Activated T-cell treated with anti-CD3 and anti-CD28 coated beads, Interleukin-2, amount 50 U/mL, for 48 hours (primary cell): ENCODE measurements at places on chromosomes 16 and 17.
A peak's percentile ranks its signal among the peaks of the same experiment; 100 is the strongest.

DNA sequence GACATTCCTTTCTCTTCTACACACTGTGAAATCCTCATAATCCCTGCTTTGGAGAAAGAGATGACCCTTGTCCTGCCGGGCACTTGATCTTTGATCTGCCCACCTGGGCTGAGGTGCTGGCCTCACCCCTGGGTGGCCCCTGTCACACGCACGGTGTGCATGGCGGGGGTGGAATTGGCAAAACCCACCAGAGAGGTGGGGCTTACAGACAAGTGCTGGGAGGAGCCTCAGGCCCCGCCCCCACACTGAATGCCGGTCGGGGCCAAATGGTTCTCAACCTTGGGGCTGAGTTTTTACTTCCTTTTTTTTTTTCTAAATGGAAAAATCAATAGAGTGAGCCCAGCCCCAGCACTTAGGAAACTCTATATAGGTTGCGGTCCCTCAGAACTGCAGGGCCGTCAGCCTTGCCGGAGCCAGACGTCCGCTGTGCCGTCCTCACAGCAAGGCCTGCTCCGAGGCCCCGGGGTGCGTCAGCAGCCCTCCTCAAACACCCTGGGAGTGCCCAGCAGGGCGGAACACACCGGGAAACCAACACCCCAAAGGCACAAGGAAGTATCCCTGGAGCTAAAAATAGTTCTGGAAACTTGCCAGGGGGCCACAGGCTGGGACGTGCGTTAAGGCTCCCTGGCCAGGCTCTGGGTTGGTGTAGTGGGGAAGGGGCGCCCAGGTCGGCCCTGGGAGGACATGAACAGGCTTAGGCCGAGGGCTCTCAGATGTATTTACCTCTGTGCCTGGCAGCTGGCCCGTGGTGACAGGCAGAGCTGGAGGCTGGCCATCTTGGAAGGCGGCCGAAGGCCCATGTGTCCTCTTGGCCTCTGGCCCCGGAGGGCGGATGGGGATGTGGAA is 11.0 kb downstream of the GPRC5C start:
- DNase-seq = no peak

DNA sequence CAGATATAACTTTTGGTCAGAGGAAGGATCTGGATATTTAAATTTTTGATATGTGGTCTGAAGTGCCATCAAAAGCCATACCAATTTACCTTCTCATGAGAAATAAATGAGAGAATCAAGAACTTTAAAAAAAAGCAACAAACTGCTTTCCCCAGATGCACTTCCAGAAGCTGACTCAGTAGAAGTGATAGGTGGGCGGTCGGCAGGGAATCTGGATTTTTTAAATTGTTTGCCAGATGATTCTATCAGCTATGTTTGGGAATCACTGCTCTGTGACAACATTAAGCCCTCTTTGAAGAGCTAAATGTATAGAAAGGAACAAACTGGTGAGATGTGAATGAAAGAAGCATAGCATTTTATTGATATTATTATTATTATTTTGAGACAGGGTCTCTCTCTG is 19.2 kb downstream of the CDH3 start:
- DNase-seq = no peak

GRCh38 chr16:67283826-67284555 is 4.7 kb downstream of the PLEKHG4 start:
- DNase-seq = no peak

GRCh38 chr16:82344157-82344556 is 174.1 kb upstream of the MPHOSPH6 start:
- no peak for DNase-seq

DNA sequence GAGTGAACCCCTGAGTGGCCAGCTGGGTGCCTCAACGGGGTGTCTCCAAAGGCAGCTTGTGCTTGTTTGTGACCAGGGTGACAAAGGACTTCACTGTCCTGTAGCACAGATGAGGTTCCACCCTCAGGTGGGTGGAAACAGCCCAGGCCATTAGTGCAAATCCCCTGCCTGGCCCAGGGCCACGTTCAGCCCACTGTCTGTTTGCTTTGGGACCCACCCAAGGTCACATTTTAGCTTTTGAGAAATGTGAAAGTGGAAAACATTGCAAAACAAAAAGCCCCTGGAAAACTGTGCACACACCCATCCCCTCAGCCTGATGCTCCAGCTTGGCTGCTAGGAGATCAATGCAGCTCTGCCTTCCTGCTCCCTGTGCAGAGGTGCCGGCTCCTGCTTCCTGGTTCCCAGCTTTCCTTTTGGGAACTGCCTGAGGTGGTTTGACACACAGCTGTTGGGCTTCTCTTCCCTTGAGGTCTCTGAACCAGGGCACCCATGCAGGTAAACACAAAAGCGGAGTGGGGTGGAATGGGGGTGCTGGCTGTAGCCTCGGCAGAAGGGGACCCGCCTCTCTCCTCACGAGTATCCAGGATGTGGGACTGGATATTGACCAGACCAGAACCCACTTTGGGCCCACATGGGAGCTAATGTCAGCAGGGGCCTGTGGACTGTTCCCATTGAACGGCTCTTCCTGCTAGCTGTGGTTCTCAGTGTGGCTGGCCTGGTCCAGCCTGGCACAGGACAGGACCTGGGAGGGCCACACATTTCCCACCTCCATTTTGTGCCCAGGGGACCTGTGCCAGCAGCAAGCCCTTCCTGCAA is 7.9 kb upstream of the SPHK1 start:
- DNase-seq = no peak

DNA sequence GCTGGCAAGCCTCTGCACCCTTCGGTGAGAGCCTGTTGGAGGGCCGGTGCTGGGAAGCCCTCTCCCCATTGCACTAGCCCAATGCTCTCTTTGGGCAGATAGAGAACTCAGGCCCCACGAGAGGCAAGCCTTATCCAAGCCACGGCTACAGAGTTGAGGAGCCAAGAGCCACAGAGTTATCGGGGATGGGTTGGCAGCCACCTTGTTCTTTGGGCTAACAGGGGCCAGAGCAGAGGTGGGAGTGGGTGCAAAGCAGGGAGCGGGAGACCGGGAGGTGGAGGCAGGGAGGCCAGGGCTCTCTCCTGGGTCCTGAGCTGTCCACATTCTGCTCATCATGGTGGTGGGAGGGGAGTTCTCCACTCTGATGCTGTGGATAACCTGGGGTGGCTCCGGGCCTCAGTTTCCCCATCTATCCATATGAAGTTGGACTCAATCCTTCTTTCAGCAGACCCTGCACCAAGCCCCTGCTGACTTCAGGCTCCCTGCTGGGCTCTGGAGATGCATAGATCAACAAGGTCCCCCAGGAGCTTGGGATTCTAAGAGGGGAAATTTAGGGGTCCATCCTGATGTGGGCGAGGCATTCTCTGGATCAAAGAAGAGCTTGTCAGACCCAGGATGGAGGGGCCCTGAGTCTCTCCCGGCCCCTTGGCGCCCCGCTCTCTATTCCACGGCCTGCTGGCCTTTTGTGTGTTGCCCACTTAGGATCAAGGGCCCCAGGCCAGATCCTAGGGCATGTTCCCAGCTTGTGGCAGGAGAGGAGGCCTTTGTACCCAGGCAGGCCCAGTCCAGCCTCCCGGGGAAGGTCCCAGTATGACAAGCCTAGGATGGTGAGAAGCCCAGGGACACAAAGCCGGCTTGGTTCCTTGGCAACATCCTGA is 557 bp upstream of the CX3CL1 start:
- DNase-seq = no peak

DNA sequence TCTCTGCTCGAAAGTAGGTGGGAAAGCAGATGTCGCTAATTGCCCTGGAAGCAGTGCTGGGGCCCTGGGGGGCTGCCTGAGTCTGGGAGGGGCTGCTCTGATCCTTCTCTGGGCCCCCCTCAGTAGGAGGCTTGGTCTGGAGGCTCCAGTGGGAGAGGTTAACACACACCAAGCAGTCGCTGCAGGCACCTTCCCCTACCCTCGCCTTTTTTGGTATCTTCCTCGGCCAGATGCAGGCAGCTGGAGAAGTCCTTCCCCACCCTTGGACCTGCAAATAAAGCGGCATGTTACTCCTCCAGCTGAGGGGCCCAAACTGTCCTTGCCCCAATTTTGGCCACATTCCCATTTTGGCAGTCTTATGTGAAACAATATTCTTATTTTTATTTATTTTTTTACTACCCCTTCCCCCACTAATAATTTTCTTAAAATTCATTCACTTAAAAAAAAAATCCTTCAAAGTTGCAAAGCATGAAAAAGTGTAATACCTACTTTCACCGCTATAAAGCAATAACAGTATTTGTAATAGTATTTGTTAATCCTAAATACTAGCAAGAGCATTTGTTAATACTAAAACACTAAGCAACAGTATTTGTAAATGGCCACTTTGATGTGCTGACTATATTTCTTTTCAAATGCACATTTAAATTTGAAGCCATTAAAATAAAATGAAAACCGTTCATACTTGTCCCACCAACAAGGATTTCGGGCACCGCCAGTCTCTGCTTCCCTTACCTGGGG is 15.0 kb downstream of the C16orf46 start:
- DNase-seq = no peak

DNA sequence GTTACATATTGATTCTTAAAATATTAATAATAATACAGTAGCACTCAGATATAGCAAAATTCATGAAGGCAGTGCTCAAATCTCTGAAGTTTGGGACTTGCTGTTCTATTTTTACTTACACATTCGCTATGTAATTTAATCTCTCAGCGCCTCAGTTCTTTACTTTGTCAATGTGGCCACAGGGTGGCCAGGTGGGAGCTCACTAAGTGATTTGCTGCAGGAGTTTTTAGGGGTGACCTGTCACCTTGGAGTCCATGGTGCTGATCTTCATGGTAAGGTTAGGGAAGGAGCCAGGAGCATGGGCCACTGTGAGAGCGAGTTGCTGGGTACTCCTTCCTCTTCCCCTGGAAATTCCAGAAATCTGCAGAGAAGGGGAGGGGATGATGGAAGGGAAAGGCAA is 28.1 kb downstream of the VWA3A start:
- DNase-seq = no peak

GRCh38 chr17:9932491-9932890 is 27.4 kb upstream of the RCVRN start:
- no peak for DNase-seq

DNA sequence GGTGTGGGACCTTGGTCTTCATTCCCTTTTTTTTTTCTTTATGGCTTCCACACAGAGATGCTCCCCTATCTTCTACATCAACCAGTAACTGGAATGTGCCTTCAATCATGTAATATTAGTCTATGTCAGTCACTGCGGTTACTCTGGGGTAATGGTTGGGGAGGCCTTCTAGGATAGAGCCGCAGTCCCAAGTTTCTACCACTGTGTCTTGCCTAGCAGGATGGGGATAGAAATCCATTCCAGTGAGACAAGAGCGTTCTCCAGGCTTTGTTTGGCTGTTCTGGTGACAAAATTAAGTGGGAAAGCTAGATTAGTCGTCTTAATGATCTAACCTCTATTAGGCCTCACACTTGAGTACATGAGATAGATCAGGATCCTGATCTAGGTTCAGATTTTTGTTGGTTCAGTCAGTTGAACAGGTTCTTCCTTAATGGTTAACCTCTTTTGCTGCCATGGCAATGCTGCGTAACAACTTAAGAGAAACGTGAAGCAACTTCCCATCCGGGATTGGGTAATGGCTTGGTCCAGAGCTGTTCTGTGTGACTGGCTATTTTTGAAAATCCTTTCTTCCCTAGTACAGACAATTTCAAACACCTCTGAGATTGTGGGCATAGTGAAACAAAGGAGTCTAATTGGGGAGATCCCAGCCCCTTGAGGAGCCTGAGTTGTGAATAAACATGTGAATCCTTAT is 8.7 kb downstream of the MSL1 start:
- DNase-seq = no peak

DNA sequence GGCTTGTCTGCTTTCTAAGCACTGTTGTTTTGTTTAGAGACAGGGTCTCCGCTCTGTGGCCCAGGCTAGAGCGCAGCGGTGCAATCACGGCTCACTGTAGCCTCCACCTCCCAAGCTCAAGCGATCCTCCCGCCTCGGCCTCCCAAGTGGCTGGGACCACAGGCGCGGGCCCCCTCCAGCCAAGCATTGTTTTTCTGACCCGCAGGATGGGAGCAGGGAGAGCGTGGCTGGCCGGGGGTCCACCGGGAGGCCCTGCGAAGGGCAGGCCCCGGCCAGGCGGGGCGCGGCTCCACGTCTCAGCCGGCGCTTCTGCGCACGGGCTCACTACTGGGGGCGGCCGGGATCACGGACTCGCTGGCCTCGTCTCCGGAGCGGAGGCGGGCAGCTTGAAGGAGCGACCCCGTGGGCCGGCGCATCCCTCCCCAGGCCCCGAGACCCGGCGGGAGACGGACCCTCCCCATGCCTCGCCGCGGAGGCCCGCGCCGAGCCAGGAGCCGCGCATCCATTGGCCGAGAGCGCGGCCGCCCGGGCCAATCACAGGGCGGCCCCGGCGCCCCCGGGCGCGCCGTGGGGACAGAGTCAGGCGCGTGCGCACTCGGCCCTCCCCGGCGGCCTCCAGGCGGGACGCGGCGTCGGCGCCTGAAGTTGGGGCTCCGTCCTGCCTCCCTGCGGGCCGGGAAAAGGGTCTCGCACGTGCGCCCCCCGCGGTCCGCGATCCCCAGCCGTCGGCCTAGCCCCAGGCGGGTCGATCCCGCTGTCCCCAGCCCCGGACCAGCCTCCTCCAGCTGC is 24.9 kb downstream of the ACTG1 start:
- peak; percentile 88 for DNase-seq

DNA sequence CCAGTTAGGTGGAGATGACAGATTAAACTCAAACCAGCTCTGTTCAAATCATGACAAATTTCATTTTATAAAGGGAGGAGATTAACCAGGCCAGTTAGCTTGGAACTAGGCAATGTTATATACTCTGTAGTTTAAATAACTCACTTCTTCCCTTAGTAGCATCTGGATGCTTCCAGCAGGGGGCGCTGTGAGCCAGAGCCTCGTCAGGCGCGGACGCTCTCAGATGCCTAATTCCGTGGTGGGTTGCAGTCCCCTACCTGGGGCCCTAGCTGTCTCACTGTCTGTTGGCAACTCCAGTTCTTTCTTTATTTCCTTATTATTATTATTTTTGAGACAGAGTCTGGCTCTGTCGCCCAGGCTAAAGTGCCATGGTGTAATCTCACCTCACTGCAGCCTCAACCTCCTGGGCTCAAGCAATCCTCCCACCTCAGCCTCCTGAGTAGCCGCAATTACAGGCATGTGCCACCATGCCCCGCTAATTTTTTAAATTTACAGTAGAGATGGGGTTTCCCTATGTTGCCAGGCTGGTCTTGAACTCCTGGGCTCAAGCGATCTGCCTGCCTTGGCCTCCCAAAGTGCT is 17.3 kb upstream of the WFDC1 start:
- DNase-seq = peak; percentile 80

- DNase-seq = peak; percentile 78
These were observed 39.6 kb upstream of the MEOX1 start for GRCh38 chr17:43701318-43701743.

GRCh38 chr16:17724242-17724898 is 253.6 kb upstream of the XYLT1 start:
- DNase-seq = no peak

- DNase-seq = no peak
These were observed 38.9 kb upstream of the CIBAR2 start for GRCh38 chr16:85151079-85151602.
